ACHN (cell line): ENCODE measurements at places on chromosomes 7 and 10.

- DNase-seq, result no peak
Observed at GRCh38 chr7:50207251-50207564, 97.3 kb upstream of the IKZF1 start.

- DNase-seq, result no peak
Observed at GRCh38 chr10:66822801-66823200, 103.0 kb upstream of the LRRTM3 start.

DNA sequence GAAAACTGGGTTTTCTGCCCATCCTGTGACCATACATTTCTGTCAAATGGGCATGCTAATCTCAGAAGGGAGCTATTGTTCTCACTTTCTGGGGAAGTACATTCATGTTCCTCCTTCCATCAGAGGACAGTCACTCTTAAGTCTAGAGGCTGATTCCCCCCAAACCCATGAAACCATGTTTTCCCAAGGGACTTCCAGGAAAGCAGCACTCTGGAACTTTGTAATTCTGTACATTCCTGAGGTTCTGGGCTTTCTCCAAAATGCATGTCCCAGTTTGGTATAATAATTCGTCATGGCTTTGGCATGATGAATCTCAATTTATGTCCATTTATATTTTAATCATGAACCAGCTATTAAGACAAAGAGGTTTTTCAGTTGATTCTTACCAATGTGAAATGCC, 688.1 kb downstream of the LRMDA start:
- DNase-seq, result no peak

- no peak for DNase-seq
Observed at GRCh38 chr10:106935978-106936451, 228.5 kb downstream of the SORCS1 start.

DNA sequence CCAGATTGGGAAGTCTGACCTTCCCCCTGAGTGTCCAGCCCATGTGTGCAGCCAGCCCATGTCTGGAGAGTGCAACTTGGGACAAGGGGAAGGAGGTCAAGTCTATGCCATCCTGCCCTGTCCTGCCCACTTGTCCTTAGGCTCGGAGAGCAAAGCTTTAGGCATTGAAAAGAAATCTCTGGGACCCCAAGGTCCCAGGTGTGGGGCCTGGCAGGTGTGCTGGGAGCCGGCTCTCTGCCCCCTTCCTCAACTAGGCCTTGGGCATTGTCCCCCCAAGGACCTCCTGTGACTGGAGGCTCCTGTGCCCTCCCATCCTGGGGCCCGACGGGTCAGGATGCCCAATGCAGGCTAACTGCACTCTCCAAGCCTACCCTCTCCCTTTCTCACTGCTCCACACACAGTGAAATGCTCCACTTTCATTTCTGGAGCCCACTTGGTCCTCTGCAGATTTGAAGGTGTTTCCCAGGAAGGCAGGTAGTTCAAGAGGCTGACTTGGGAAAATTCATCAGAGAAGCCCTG, 124.7 kb downstream of the PTPN20 start:
- DNase-seq, result no peak

- no peak for DNase-seq
Observed at GRCh38 chr7:119967221-119967620, 305.8 kb upstream of the KCND2 start.

DNA sequence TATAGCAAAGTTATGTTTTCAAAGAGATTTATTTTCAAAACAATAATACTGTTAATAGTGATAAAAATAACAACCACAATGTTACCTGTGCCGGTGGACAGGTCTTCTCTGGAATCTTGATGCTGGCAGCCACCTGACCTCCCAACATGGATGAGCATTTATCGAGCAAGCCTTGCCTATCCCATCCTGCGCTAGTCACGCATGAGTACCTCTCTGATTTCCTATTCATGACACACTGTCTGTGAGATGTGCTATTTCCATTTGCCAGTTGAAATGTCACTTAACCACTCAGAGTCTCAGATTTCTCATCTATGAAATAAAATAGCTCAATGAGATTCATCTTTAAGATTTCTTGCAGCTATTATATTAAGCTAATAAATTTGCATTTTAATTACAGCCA, 341.2 kb upstream of the VWC2 start:
- DNase-seq, result no peak

DNA sequence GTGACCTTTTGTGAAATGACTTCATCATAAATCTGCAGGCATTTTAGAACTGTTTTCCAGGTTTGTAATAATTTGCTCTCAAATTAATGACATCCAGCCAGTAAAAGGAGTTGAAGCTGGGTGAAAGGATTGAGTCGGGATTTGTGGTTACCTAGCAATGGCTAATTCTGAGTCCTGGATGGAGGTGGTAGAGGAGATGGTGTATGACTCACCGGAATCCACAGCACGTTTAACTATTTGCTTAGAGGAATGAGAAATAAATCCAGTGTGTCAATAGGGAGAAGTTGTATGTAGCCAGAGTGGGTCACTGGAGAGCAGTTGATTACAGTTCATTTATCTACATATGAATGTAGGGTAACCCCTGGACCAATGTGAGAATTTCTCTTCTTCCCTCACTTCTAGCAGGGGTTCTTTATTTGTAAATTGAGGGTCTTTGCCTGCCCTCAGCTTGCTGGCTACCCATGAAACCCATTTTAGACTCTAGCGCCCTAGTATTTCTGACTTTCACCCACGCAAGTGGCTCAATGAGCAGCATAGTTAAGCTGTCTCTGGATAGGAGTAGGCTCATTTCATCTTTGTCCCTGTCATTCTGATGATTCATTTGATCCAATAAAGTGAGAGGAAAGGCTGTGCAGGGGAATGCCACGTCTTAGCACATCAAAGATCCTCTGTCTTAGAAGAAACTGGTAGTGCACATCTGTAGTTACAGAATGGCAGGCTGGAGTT, 547.8 kb downstream of the SORCS3 start:
- DNase-seq, result peak; percentile 86

GRCh38 chr10:58384544-58384998, 639 bp upstream of the TFAM start:
- no peak for DNase-seq

- DNase-seq, result no peak
Observed at GRCh38 chr10:86647773-86648703, 6.3 kb upstream of the OPN4 start.

DNA sequence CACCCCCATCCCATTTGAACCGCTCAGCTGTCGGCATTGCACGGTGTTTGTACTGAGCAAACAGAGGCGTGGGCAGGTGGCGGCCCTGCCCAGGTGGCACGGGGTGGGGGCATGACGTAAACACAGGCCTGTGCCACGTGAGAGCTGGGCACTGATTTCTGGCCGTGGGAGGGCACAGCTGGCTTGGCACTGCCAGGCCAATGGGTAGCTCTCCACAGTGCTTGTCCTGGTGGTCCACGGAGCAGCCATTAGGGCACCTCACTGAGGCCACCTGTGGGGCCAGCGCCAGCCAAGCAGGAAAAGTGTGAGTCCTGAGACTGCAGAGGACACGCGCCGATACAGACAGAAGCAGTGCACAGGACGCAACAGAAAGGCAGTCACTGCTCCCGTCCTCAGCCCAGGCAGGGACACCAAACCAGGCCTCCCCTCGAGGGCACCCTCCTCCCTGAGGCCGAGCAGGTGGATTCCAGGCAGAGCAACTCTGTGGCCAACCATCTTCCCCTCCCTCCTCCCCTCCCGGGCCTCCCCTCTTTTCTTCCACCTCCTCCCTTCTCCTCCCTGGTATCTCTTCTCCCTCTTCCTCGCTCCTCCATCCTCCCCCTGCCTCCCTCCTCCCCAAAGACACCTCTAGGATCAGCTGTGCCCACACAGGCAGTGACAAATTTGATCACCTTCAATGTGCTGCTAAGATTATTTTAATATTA, 258.7 kb downstream of the ELFN1 start:
- no peak for DNase-seq

DNA sequence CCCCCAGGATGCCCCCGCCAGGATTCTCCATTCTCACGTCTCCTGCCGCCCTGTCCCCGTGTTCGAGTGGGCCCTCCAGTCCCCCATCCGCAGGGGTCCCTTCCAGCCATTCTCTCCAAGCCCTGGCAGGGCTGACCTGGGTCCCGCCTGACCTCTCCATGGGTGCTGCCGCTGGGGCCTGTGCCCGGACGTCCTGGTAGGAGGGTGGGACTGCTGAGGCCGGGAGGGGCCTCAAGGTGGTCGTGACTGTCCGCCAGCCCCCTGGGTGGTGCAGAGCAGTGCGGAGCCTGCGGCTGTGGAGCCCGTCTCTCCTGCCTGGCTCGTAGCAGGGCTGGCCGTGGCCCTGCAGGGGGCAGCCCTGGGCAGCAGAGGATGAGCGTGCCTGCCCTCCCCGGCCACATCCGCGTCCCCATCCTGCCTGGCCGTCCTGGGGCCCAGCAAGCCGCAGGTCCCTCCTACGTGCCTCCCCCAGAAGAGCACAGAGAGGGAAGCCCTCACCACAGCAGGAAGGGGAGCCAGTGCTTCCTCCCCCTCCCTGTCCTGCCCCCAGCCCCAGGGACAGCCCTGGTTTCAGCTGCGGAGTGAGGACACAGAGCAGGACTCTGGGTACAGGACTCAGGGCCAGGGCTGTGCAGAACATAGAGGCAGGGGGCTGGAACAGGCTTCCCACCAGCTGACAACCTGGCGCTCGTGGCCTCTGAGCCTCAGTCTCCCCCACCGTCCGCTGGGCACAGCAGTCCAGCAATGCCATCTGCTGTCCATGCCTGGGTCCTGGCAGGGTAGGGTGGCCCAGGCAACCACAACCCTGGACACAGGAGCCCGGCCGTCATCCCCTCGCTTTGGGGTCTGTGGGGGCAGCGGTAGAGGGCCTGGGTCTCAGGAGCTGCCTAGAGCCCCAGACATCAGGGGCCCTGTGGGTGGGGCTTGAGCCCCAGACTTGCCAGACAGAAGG, 1.5 kb upstream of the GRIFIN start:
- peak; percentile 77 for DNase-seq

- no peak for DNase-seq
Observed at GRCh38 chr7:133709036-133709880, 417.9 kb upstream of the LRGUK start.

GRCh38 chr10:118258285-118258684, 83.8 kb downstream of the FAM204A start:
- DNase-seq, result no peak

- peak; percentile 50 for DNase-seq
Observed at GRCh38 chr10:53786236-53786900, 1013.8 kb upstream of the MBL2 start.

- no peak for DNase-seq
Observed at GRCh38 chr7:16484453-16485158, 19.1 kb upstream of the SOSTDC1 start.

GRCh38 chr10:104339469-104340110, 1.3 kb upstream of the ITPRIP start:
- peak; percentile 70 for DNase-seq

- DNase-seq, result no peak
Observed at GRCh38 chr10:35394411-35394851, 58.1 kb downstream of the CCNY start.

- DNase-seq, result no peak
Observed at GRCh38 chr10:124802313-124802675, 675 bp downstream of the ABRAXAS2 start.

DNA sequence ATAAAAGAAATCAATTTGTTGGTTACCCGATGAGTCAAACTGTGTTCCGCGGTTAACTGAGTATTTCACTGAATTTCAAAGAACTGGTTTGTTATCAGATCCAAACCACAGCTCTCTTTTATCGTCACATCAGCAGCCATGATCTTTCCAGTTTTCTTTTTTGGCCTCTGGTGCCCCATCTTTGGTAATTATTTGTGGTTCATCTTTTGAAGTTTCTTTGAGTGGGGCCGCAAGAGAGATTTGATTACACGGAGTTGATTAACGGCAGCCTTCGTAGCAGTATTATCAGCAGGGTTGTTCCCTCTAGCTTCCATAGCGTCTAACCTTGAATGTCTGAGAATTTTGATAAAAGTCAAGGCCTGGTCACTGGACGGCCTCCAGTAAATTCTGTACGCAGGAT, 154.9 kb upstream of the TNRC18 start:
- DNase-seq, result no peak

GRCh38 chr10:56231436-56231835, 129.6 kb downstream of the ZWINT start:
- DNase-seq, result peak; percentile 21

DNA sequence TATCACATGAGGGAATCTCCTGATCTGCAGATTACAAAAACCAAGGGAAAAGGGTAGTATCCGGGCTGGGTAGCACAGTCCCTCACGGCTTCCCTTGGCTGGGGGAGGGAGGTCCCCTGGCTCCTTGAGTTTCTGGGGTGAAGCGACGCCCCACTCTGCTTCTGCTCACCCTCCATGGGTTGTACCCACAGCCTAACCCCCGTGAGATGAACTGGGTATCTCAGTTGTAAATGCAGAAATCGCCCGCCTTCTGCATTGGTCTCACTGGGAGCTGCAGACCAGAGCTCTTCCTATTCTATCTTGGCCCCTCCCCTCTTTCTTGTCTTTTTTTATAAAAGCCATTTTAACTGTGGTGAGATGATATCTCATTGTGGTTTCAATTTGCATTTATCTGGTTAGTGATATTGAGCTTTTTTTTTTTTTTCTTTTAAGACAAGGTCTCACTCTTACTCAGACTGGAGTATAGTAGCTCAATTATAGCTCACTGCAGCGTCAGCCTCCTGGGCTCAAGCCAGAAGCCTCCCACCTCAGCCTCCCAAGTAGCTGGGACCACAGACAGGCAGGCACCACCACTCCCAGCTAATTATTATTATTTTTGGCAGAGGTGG, 87.8 kb downstream of the ABCC2 start:
- DNase-seq, result no peak

DNA sequence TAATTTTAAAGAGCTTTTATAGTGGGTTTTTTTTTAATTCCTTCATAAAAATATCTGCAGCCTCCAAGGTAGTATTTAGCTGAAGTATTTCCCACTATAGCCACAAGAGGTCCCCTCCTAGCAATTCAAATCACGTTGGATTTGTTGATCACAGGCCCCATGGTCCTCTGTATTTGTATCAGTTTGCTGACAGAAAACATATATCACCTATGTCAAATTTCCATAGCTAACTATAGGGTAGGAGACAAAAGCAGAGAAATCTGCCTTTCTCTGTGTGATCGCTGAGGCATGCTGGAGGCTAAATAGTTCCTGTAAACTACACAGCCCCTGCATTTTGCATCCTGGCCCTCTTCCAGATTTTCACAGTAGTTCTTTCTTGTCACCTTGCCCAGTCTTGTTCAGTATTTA, 1.7 kb upstream of the CTNNA3 start:
- DNase-seq, result peak; percentile 51

DNA sequence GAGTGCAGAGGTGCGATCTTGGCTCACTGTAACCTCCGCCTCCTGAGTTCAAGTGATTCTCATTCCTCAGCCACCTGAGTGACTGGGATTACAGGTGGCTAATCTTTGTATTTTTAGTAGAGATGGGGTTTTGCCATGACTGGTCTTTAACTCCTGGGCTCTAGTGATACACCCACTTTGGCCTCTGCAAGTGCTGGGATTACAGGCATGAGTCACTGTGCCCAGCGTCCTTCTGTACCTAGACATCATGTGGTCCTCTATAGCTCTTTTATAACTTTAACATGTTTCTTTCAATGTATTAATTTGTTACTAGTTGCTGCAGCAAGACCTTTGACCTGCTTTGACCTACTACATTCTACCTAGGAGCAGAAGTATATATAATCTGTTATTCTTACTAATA, 38.7 kb upstream of the BICC1 start:
- DNase-seq, result peak; percentile 27
